Panc1 (cell line): ENCODE measurements at places on chromosomes 16 and 17. TPM values are rescaled to one million over a fixed set of nuclear protein-coding genes. Genes with fewer than 3 reads are reported as not detected.

- DNase-seq, result no peak
Measured at GRCh38 chr16:58236831-58237230, 38.9 kb upstream of the CSNK2A2 start.

- DNase-seq, result no peak
Measured at GRCh38 chr16:87457061-87457611, 35.7 kb downstream of the ZCCHC14 start.

GRCh38 chr16:4663777-4664465 lies 29.4 kb upstream of the NUDT16L1 start:
- DNase-seq, result no peak

Gene NPTX1
- total RNA-seq, result 1.1 TPM

Gene MYH10
- 36.5 TPM for total RNA-seq

Gene NPIPB2
- 10.3 TPM for total RNA-seq
